ENCODE measurements at places on chromosomes 16 and 17.

DNA sequence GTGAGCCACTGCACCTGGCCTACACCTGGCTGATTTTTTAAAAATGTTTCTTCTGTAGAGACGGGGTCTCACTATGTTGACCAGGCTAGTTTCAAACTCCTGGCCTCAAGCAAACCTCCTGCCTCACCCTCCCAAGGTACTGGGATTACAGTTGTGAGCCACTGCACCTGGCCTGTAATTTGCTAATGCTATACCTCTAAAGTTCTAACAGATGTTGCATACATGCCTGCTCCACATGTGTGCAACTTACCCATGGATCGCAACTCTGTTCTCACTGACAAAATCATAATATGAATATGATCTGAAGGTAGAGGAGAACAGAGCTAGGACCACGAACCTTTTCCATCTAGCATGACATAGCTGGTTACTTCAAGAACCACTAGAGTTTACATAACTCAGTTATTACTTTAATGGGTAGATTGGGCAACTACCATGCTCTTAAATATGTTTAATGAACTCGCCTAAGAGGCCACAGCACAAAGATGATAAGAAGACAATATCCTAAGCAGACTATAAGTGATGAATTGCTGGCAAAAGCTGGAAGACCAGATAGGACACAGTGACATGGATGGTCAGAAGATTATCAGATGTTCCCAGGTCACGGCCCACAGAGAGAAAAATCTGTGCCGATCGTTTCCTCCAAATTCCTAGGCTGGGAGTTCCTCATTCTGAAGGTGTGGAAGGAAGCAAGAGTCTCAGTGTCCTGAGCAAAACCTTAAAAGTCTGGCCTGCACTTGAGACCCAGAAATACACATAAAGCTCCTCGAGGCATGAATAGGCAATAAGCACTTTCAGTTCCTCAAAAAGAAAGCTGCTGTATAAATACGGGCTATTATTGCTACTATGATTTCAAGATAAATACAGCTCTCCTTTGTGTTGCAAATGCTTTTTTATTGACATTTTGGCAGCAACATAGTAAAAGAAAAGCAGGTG is 53.6 kb upstream of the ICAM2 start:
- ATAC-seq = peak; percentile 46

GRCh38 chr16:27515874-27516353 is 33.8 kb downstream of the GTF3C1 start:
- ATAC-seq = no peak

DNA sequence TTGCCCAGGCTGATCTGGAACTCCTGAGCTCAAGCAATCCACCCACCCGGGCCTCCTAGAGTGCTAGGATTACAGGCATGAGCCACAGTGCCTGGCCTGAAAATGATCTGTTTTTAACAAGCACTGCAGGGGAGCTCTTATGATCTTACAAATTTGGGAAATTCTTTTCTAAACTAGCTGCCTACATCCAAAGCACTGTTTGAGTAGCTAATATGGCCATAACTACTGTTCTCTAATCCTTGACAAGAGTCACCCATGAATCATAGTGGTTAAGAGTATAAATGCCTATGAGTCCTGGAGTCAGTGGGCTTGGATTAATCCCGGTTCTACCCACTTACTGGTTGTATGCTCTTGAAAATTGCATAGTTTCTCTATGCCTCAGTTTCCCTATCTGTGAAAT is 1.4 kb upstream of the CPPED1 start:
- ATAC-seq = no peak

DNA sequence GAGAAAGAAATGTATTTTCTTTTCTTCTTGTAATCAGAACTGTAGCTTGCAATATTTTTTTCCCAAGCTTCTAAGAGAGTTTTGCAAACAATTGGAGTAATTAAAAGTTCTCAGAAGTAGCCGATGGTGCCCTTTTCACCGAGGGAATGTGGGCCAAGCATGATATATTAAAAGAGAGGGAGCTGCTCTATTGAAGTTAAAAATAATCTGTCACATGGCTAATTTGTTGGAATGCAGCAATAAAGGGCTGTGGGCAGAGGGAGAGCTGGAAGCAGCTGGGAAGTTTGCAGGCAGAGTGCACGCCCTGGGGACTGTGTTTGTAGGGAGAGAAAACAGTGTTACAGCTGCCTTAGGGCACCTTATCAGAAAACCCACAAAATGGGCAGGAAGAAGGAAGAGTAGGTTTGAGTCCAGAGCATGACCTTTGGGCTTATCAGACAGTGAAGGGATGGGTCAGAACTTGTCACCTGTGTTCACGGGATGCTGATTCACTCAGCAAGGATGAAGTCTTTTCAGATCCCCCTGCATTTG is 18.5 kb upstream of the TERF2 start:
- peak; percentile 83 for ATAC-seq

- ATAC-seq = peak; percentile 2
Observed at GRCh38 chr17:7886227-7887037, 2.2 kb upstream of the CHD3 start.

DNA sequence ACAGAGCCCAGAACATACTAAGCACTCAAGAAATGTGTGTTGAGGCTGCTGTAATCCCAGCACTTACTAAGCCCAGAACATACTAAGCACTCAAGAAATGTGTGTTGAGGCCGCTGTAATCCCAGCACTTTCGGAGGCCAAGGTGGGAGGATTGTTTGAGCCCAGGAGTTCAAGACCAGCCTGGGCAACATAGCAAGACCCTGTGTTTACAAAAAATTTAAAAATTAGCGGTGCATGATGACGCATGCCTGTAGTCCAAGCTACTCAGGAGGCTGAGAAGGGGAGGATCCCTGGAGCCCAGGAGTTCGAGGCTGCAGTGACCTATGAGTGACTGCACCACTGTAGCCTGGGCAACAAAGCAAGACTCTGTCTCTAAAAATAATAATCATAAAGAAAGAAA is 6.7 kb upstream of the ZDHHC1 start:
- ATAC-seq = no peak

DNA sequence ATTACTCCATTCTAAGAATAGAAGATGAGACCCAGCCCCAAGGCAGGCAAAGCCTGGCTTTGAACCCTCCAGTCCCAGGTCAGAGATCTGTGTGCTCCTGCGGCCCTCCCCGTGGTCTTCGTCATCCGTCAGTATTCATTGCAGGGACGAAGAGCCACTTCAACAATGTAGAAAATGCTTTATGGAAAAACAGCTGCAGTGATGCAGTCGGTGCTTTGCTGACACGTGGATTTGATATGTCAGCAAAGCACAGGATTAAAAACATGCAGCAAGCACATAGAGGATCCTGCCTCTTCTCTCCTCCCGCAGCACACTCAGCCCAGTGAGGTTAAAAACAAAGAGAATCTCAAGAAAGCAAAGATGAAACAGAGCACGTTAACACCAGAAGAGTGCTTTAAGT is 117.1 kb upstream of the AXIN2 start:
- ATAC-seq = peak; percentile 36

GRCh38 chr16:4663777-4664465 is 29.4 kb upstream of the NUDT16L1 start:
- no peak for ATAC-seq

- ATAC-seq = no peak
Observed at GRCh38 chr16:70561623-70562022, 38.0 kb downstream of the SF3B3 start.

GRCh38 chr16:84322749-84323148 is 28.1 kb downstream of the WFDC1 start:
- ATAC-seq = no peak

DNA sequence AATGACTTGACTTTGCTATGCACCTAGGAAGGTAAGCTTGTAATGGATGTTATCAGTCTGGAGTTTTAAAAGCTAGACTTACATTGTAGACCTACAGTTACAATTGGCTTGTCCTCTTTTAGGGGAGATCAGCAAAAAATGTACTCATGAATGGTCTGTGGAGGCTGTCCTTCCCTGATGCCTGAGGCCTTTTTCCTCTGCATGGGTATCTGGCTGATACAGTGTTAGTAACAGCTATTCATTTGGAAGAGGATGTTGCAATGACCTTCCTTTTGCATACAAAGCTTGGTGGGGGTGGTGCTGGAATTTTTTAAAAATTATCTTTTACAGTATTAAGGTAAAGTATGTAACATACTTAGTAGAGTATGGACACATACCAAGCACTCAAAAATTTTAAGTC is 525.5 kb downstream of the KIF2B start:
- ATAC-seq = no peak

DNA sequence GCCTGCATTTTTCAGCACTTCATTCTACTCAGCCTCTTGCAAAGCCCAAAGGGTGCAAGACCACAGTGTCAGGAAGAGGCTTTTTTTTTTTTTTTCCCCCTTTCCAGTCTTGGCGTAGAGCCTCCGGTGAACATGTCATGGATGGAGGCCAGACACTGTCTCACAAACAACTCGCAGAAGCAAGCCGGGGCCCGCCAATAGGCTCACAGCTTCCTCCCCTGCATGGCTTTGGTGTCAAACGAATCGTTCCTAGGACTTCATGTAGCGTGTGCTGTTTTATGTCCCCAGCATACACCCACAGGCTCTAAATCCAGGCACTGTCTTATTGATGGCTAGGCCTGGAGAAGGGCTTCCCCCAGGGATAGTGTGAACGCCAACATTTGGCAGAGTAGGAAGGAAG is 457.7 kb upstream of the MAF start:
- no peak for ATAC-seq

- no peak for ATAC-seq
Observed at GRCh38 chr17:53353919-53354351, 468.8 kb upstream of the KIF2B start.

DNA sequence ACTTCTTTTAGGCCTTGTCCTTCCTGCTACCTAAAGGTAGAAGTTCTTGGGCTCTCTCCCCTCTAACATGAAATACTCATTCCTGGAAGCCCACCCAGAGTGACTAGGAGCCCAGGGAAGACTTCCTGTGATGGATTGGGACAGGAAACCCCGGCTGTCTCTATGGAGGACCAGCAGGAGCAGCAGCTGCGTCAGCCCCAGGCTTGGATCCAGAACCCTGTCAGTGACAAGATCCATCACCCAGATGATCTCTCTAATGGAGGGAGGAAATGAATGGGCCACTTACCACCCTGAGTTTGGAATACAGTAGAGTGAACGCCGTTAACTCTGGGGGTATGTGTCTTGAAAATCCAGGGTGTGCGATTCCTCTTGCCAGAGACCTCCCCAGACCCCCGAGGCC is 195.7 kb upstream of the WSCD1 start:
- peak; percentile 75 for ATAC-seq

- ATAC-seq = no peak
Observed at GRCh38 chr17:2393954-2394749, 6.7 kb downstream of the MNT start.

- no peak for ATAC-seq
Observed at GRCh38 chr16:49085686-49086085, 196.0 kb downstream of the CBLN1 start.

DNA sequence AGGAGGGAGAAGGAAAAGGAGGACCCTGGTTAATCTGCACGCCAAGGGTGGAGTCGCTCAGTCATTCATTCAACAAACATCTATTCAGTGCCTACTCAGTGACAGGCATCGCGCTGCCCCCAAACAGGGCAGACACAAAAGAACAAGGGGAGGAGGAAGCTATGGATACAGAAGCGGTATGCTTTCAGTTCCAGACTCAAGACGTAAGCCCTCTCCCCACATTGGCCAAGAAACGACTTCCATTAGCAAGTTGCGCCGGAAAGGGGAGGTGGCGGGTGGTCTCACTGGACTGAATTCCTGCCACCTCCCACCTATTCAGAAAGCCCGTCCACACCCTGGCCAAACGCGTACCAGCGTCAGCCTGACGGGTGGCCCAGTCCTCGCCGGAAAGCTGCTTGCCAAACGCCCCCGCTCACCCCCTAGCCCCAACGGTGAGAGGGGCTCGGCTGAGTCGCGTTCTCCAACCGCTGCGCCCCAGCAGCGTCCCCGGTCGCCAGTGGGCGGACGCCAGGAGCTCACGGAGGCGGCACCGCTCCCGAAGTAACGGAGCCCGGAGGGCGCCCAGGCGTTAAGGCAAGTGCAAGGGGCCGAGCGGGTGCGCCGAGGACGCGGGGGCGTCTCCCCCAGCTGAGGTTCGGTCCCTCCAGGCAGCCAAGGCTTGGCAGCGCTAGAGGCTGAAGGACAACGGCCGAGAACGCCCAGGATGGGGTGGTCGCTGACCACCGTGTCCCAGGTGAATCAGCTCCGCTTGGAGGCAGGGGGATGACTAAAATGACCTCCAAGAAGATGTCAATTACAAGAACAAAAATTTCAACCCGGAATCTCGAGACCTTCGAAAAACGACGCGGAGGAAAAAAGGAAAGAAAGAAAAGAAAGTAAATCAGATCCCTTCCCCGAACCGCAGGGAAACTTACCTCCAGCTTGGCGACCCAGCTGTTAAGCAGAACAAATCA is 470.7 kb downstream of the SOX9 start:
- peak; percentile 11 for ATAC-seq

DNA sequence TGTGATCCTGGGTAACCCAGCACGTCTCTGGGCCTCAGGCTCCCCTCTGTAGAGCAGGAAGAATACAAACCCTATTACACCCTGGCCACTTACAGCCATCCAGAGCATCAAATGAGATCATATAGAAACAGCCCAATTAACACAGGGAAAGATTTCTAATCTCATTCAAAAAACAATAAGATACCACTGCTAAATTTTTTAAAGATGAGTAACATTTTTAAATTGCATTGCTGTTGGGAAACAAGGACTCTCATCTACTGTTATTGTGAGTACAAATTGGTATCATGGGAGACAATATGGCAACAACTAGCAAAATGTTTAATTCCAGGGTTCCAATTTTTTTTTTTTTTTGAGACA is 41.1 kb downstream of the SRL start:
- ATAC-seq = no peak

- no peak for ATAC-seq
Observed at GRCh38 chr17:77475016-77475976, 334.5 kb downstream of the SEC14L1 start.

DNA sequence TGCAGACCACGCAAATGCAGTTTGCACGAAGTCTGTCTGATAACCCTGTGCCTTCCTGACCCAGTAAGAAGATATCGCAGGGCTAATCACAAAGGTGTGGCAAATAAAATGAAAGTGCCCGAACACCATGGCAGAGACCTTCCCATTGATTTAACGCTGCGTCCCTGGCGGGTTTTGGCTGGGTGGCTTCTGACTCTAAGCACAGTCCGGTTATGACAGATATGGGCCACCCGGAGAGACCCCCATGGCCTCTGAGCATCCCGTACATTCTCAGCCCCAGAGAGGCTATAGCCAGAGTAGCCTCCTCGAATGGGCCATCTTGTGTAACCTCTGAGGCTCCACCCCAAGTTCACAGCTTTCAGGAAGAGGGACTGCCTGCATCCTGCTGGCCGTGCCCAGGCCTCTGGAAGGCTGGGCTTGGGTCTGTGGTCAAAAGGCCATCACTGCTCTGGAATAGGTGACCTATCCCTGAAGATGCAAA is 5.5 kb downstream of the FOXC2 start:
- no peak for ATAC-seq

GRCh38 chr17:79280866-79281572 is 206.4 kb downstream of the ENGASE start:
- no peak for ATAC-seq

All from motor neuron (in vitro differentiated cells).